ENCODE measurements at places on chromosomes 5 and 9.

DNA sequence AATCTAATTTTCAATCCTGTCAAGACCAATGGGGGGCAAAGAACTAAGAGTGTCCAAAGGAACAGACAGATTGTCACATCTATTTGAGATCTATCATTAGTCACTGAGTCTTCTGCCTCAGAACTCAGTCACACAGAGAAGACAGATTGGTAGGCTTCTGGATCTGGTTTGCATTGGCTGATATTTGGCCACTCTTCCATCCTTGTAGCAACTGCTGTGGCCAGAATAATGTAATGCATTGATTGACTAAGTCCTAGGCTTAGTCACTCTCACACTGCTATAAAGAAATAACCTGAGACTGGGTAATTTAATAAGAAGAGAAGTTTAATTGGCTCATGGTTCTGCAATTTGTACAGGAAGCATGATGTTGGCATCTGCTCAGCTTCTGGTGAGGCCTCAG lies 458.5 kb downstream of the ACTL7B start:
- no peak for DNase-seq

DNA sequence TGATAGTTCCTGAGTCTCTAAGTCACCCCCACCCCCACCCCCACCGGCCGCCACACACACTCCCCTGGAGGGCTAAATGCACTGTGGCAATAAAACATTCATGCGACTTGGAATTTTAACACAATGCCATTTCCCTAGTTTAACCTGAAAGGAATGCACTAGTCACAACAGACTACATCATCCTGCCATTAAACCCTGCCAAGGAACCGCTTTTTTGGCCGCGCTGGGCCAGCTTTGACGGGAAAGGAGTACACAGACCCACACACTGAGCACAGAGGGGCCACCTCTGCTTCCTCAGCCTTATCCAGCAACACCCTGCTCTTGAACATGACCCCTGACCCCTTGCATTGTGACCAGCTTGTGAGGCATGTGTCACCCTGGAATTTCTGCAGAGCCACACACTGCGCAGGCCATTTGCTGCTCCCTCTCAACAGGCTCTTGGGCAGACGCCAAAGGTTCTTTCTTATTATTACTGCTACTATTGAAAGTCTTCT lies 165.3 kb downstream of the BNC2 start:
- DNase-seq = no peak

GRCh38 chr9:36991516-36992134 lies 42.4 kb downstream of the PAX5 start:
- DNase-seq = no peak

DNA sequence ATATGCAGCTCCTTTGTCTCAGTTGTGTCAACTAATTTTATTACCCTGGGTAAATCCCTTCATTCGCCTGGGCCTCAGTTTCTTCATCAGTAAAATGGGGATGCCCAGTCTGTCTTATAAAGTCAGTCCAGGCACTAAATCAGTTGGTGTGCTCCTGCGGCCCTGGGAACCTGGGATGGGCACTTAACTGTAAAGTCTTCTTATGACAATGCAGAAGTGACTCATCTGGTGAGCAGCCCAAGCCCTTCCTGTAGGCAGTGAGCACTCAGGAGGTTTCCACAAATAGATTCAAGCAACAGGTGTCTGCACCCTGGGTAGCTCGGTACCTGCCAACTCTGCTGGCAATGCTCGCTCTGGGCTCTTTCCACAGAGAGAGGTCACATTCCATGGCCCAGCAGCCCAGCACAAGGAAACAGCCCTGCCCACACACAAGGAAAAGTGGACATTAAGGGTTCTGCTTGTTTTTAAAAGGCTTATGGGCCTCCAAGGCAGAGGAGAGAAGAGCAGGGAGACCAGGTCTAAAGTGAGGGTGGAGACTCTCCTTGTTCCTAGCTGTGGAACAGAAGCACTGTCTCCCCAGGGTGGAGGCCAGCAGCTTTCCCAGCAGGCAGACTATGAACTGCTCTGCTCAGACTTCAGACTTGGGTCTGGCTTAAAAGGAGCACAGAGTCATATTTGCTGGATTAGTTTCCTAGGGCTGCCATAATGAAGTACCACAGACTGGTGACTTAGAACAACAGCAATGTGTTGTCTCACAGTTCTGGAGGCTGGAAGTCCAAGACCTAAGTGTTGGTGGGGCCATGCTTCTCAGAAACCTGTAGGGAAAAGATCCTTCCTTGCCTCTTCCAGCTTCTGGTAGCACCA lies 89.7 kb upstream of the ADRA1B start:
- no peak for DNase-seq

GRCh38 chr5:135955525-135955924 lies 742 bp upstream of the LECT2 start:
- DNase-seq = no peak

DNA sequence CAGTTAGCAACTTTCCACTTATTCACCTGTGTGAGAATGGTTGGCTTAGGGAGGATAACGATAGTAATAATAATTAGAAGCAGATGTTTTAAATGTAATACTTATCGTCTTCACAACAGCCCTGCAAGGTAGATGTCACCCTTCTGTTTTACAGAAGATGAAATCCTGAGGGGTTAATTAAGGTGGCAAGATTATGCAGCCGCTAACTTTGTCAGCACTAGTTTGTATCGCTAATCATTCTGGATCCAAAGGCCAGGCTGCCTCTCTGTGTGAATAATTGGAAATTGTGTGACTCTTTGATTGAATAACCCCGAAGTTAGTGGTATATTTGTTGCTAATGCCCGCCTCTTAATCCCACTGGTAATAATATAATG lies 635 bp downstream of the IFT74 start:
- DNase-seq = no peak

DNA sequence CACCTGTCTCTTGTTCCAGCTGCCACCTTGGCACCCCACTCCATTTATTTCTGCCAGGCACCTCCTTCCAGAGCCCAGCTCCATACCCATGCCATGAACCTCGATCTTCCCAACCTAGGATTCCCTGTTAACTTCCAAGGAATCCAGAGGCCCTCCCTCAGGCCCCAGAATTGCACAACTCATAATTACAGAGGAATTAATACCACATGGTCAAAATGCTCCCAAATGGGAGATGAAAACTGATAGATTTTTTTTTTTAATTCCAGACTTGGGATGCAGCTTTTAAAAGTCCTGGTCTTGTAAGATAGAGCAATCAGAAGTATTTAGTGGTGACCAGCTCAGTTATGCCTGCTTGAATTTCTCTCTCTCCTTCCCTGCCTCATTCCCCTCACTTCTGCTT lies 96.2 kb upstream of the CCDC112 start:
- DNase-seq = no peak

GRCh38 chr5:2260211-2261003 lies 377.7 kb upstream of the IRX4 start:
- DNase-seq = no peak

GRCh38 chr5:107468276-107468675 lies 202.5 kb downstream of the EFNA5 start:
- no peak for DNase-seq

GRCh38 chr5:103891151-103891550 lies 328.6 kb upstream of the NUDT12 start:
- no peak for DNase-seq

DNA sequence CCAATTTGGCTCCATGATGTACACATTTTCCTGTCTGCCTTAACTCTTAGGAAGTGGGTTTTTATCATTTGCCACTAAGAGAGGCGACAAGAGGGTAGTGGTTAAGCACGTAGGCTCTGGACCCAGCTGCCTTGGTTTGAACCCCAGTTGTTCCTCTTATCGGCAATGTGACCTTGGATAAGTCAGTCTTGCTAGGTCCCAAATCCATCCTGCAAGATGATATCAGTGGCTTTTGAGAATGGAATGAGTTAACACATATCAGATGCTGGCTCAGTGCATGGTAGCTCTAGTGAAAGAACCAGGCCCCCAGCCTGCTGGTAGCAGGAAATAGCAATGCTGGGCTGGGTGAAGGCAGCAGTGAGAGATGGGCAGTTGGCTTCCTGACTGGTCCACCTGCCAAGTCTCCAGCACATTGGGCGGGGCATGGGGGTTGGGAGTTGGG lies 72.5 kb downstream of the STK10 start:
- DNase-seq = peak; percentile 39

DNA sequence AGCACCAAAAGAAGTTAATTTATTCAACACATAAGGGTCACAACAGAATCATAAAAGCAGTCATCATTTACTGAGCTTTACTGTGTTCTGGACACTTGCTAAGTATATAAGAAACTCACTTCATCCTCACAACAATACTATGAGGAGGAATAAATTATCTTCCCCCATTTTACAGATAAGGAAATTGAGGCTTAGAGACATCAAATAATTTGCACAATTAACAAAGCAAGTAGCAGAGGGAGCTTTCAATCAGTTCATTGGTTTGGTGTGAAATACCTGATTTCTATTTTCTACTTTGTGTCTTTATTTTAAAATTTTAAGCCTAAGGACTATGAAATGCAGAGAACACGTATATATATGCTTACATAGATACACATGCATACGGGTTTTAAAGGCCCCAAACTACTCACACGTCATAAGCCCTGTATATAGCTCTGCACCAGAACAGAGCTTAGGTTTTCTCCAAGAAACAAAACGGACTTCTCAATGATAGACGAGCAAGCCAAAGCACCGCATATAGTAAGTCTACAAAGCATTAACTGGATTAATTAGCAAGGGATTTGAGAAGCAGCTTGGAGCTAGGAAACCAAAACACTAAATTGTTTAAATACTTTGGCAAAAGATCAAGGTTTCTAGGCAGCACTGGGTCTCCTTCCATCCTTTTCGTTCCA lies 95.6 kb downstream of the DENND1A start:
- no peak for DNase-seq

DNA sequence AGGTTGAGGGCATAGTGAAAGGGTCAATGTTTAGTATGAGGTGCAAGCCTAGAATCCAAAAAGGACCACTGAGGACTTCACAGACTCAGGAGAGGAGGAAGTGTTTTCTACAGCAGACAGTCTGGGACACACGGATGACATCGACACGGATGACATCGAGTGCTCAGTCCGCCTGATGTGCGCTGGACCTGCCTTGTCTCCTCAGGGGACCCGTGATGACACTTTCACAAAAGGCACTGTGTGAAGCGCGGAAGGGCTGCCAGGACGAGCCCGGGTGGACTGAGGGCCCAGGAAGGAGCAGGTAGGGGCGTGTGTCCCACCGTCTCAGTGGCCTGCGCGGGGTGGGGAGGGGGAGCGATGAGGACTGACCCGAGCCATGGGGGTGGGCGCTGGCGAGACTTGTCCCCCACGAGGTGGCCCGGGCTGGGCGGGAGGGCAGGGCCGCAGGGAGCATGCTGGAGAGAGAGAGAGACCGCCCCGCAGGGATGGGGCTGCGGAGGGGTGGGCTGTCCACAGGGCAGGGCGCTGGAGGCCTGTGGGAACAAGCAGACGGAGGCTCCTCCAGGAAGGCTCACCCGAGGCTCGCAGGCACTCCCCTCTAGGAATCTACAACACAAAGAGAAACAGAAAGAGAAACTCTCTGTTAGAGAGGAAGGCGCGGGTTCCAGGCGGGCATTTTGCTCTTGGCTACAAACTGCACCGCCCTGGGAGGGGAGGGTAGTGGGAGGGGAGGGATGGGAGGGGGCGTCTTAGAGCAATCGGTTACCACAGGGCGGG lies 54.9 kb downstream of the USP20 start:
- peak; percentile 80 for DNase-seq

- DNase-seq = no peak
Measured at GRCh38 chr9:117916291-117916690, 212.1 kb downstream of the TLR4 start.

DNA sequence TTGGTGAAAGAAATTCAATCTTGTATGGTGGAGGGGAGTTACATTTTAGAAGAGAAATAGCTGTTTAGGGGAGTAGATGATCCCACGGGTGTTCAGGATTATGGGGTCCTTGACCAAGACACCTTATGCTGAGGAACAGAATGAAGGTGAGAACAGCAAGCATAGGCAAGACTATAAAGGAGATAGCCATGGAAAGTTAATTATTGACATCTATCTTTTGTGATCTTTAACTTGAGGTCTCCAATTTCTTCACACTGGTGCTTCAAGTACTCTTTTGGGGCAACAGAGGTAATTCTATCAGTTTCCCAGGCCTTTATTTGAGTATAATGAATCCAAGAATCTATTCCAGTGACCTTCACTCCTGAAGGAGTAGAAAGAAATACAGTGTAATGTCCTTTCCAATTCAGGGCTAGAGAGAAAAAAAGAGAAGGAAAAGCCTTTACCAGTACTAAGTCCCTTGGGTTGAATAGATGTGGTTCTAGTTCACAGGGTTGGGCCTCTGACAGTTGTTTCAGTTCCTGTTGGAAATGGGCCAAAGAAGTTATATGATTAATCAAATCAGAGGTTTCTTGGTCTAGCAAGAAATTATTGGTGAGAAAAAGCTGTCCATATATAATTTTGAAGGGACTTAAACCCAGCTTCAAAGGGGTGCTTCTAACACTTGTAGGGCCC lies 2104.1 kb upstream of the ACO1 start:
- DNase-seq = no peak

DNA sequence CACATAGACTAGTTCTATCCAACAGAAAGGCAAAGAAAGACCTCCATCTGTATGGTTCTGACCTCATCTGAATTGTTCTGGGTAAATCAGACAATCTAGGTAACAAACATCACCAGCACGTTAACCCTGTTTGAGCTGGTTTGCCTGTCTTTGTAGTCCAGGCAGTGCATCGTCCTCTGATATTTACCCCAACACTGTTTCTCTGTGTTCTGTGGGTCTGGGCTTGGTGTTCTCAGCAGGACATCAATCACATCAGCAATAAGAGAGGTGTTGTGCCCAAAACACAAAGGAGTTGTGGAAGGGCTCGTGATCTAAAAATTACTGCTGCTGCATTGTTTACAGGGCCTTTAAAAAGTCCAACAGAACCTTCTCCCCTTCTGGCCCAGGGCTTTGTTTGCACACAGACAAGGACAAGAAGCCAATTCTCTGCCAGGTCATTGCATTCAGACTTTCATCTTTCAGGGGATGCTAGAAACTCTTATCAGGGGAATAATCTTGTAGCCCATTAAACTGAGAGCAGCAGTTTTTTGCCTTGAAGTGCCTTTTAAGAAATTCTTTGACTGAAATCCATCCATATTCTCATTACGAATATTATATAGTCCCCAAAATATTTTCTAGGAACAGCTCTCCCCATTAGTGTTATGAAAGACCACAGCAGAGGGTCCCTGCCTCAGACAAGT lies 30.5 kb upstream of the MAP1B start:
- DNase-seq = no peak

- DNase-seq = no peak
Measured at GRCh38 chr5:15993334-15993733, 186.3 kb downstream of the MARCHF11 start.

- DNase-seq = no peak
Measured at GRCh38 chr9:70902692-70903131, 218.7 kb downstream of the TRPM3 start.

GRCh38 chr5:32420506-32420905 lies 24.0 kb downstream of the ZFR start:
- DNase-seq = no peak

Measured in CD8-positive, alpha-beta memory T cell (primary cell).